ENCODE measurements at places on chromosomes 1 and 21. TPM values are rescaled to one million over a fixed set of nuclear protein-coding genes. Genes with fewer than 3 reads are reported as not detected.

NEXN gene
- 2.3 TPM for total RNA-seq

PLA2G2D gene
- total RNA-seq, result not detected

HCRTR1 gene
- total RNA-seq, result 1.3 TPM

ESRRG gene
- total RNA-seq, result not detected

CCDC17 gene
- total RNA-seq, result 2.0 TPM

OR2T6 gene
- not detected for total RNA-seq

DFFB gene
- 8.5 TPM for total RNA-seq

CFHR1 gene
- 0.48 TPM for total RNA-seq

VCAM1 gene
- 15.0 TPM for total RNA-seq

PDC gene
- not detected for total RNA-seq

RNF223 gene
- total RNA-seq, result not detected

TLR5 gene
- under 0.01 TPM for total RNA-seq

GNG4 gene
- total RNA-seq, result not detected

KCND3 gene
- under 0.01 TPM for total RNA-seq

KIRREL1 gene
- total RNA-seq, result 42.2 TPM

PRELP gene
- under 0.01 TPM for total RNA-seq

KCNT2 gene
- total RNA-seq, result 2.0 TPM

HIPK1 gene
- 36.3 TPM for total RNA-seq

LEPR gene
- 37.2 TPM for total RNA-seq
